ENCODE measurements at places on chromosomes 12 and 14.

DNA sequence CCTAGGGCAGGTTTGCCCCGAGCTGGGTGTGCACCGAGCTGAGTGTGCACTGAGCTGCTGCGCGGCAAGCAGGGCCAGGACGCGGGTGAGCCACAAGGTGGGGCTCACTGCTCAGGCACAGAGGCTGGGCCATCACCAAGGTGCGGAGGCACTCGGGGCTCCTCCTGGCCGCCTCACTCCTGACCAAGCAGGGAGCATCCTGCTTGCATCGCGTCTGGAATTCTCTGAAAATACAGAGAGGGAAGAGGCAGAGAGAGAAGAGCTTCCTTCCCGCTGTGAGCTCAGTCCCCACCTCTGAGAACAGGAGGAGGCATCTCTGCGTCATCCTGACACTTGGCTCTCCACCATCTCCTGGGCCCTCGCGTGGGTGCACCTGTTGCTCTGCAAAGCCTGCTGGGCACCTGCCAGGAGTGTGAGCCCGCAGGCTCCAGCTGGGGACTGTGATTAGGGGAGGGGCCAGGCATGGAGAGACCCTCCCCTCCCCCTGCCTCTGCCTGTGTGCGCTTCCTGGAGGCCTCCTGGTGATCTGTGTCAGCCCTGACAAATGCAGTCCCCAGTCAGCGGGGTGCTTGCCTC lies 116.3 kb downstream of the GLT1D1 start:
- no peak for DNase-seq

DNA sequence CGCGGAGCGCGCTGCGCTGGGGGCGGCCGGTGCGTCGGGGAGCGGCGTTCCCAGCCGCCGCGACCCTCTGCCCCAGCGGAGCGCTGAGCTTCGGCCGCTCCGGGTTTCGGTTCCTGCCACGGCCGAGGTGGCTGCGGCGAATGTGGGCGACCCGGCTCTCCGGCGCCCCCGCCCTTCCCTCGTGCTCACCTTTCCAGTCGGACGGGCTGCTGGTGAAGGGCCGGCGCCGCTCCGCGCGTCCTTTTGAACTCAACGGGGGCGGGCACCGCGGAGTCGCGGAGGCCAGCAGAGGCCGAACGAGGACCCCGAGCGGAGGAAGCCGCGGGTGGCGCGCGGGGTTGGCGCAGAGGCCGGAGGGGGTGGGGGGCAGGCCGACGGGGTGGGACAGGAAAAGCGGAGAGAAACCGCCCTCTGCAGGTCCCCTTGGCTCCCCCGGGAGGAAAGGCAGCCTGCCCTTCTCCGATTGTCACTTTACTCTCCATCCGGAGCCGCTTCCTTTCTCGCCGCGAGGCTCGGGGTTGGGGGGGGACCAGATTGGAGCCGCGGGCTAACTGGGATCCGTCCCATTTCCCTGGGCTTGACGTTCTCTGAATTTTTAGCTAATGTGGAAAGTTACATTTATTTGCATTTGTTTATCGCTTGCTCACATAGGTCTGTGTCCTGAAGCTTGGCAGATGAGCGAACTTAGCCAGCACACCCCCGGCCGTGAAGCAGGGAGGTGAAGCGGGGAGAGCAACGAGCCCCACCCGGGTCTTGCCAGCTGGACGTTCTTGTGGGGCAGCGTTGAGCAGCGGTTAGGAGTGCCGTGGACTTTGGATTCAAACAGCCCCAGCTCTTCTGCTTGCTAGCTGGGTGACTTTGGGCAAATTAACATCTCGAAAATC lies at the start of gene SMAGP:
Gene SMAGP (minus strand): TSS at position 349 of the 884 bp plus-strand sequence. CDS start 1,137 bp downstream, outside the sequence.
- DNase-seq = peak; percentile 15

GRCh38 chr12:121128908-121129810 lies 3.5 kb upstream of the P2RX7 start:
- DNase-seq = peak; percentile 64

DNA sequence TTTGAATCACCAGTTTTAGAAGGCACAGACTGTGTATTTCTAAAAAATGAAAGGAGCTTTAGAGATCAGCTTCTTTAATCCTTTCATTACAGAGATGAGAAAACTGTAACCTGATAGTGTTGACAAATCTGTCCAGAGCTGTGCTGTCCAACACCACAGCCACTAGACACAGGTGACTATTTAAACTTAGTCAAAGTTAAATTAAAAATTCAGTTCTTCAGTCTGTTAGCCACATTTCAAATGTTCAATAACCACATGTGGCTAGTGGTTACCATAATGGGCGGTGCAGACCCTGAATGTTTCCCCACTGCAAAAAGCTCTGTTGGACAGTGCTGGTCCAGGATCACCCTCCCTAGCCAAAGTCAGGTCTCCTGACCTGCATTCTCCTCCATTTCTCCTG lies 21.6 kb downstream of the DAD1 start:
- DNase-seq = no peak

- DNase-seq = no peak
These were observed 746.6 kb downstream of the LRFN5 start for GRCh38 chr14:42353315-42353714.

DNA sequence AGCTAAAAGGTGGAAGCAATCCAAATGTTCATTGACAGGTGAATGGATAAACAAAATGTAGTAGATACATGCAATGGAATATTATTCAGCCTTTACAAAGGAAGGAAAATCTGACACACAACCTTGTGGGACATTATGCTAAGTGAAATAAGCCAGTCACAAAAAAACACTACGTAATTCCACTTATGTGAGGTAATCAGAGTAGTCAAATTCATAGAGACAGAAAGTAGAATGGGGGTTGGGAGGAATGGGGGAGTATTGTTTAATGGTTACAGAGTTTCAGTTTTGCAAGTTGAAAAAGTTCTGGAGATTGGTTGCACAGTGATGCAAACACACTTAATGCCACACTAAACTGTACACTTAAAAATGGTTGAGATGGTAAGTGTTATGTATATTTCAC lies 62.8 kb downstream of the LIN52 start:
- DNase-seq = no peak

- DNase-seq = no peak
These were observed 68.5 kb downstream of the BHLHE41 start for GRCh38 chr12:26056335-26056734.

DNA sequence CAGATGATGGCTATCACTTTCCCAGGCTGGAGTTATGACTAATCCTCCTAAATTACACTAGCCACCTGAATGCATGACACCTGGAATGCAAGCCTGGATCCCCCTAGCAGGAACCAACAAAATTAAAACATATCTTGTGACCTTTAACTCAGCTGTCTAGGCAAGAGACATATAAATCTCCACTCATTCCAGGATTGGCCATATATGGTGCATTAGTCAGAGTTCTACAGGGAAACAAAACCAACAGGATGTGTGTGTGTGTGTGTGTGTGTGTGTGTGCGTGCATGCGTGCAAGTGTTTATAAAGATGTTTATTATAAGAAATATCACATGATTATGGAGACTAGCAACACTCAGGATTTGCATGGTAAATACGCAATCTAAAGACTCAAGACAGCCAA lies 212.8 kb downstream of the KIF21A start:
- DNase-seq = no peak

DNA sequence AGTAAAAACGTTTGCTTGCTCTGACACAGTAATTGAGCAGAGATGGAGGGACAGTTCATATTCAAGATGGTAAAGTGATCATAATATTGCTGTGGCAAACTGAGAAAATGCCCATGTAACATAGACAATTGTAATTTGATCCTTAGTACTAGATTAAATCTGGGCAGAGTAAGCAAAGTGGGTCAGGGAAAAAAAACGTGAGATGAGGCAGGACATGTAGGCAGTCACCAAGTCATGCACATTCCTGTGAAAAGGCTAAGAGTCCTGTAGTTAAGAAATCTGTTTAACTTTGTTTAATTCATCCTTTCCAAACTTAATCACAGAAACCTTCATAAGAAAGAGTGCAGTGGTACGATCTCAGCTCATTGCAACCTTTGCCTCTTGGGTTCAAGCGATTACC lies 16.1 kb downstream of the BTBD7 start:
- no peak for DNase-seq

DNA sequence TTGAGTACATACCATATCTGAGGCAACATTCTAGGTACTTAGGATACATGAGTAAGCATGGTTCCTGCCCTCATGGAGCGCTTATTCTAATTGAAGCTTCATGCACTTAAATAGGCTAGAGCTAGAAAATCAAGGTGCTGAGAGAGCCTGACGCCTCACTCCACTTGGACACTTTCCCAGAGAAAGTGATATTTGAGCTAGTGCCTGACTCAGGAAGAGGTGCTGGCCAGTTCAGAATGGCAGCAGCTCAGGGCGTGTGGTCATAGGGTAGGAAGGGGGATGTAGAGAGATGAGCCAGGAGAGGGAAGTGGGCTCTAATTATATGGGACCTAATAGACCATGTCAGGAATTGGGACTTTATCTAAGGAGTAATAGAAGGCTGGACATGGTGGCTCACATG lies 33.3 kb downstream of the TULP3 start:
- no peak for DNase-seq

- DNase-seq = no peak
These were observed 14.3 kb upstream of the PAPLN start for GRCh38 chr14:73223049-73223448.

DNA sequence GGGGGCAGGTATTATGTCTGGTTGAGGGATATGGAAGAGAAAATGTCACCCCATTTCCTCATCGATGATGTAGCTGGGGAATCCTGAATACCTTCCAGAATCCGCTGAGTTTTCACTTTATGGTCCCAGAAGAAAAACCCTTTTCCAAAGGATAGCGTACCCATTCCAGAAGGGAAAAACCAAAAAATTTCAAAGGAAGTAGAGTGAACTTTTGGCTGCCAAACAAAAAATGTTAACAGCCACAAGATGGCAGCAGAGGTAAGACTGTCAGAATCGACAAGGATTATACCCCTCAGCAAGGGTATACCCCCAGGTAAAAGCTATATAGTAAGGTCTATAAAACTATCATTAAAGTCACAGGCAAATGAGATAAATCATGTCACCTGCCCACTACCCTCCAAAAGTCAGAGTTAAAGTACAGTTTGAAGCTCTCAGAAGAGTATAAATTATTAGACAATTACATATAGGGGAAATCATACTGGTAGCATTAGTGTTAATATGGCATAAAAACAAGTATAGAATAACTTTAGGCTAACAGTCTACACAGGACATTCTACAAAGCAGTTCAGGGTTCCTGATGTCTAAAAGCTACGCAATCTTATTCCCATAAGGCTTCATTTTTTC lies 18.0 kb downstream of the ACIN1 start:
- no peak for DNase-seq

GRCh38 chr12:51388846-51389245 lies 2.4 kb downstream of the GALNT6 start:
- no peak for DNase-seq

All from stimulated activated CD4-positive, alpha-beta T cell treated with anti-CD3 and anti-CD28 coated beads, Interleukin-15, amount 100 ng/mL, for 1 hour (primary cell).